Right atrium auricular region (tissue), 2 donors: ENCODE measurements at places on chromosomes 3 and 15. TPM values are rescaled to one million over a fixed set of nuclear protein-coding genes. Genes with fewer than 3 reads are reported as not detected.

The MOBP gene
- 0.20 TPM for total RNA-seq

GRCh38 chr3:172919297-172919683 lies 168.8 kb downstream of the ECT2 start:
- H3K27ac ChIP-seq: no peak overlapping the region
- no peak for DNase-seq
- no peaks in the 10 kb centered on the region for H3K27me3 ChIP-seq
- H3K4me1 ChIP-seq: no peaks in the 10 kb centered on the region
- H3K36me3 ChIP-seq: no peaks in the 10 kb centered on the region

GRCh38 chr3:61821823-61822251 lies 260.5 kb downstream of the PTPRG start:
- H3K36me3 ChIP-seq: no peaks in the 10 kb centered on the region
- H3K27ac ChIP-seq: peak overlapping the region; percentile 32
- DNase-seq: no peak
- H3K4me1 ChIP-seq: no peaks in the 10 kb centered on the region
- no peak overlapping the region for H3K4me3 ChIP-seq
- no peaks in the 10 kb centered on the region for H3K27me3 ChIP-seq

DNA sequence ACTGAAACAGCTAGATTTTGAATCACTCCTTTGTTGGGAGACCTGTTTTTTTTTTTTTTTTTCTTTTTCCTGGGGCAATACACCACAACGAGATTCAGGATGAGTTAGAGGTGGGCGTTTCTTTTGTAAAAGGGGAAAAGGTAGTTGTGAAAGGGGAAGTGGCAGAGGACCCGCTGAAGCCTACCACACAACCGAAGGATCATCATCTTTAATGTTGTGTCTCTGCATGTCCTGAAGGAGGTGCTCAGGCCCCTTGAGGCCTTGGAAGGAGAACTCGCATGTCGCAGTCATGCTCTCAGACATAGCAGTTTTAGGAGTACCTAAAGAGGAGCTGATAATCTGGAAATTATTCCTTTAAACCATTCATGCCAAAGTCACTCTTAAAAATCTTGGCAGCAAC lies 137.9 kb upstream of the LRIG1 start:
- no peaks in the 10 kb centered on the region for H3K27me3 ChIP-seq
- no peak overlapping the region for H3K4me3 ChIP-seq
- DNase-seq: no peak

DNA sequence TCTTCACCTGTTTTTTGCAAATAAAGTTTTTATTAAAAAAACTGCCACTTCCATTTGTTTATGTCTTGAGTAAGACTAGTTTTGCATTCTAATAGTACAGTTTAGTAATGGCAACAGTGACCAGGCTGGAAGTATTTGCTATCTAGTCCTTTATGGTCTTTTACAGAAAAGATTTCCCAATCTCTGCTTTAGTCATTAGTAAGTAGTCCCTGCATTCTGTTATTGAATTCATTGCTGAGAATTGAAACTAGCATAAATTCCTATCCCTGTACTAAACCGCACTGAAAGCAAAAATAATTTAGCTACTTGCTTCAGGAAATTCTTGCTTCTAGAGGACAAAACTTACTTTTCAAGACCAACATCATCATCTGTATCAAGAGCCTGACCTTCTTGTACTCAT lies 46.2 kb downstream of the CNTN6 start:
- no peaks in the 10 kb centered on the region for H3K36me3 ChIP-seq
- no peak overlapping the region for H3K27ac ChIP-seq
- H3K4me1 ChIP-seq: no peaks in the 10 kb centered on the region

DNA sequence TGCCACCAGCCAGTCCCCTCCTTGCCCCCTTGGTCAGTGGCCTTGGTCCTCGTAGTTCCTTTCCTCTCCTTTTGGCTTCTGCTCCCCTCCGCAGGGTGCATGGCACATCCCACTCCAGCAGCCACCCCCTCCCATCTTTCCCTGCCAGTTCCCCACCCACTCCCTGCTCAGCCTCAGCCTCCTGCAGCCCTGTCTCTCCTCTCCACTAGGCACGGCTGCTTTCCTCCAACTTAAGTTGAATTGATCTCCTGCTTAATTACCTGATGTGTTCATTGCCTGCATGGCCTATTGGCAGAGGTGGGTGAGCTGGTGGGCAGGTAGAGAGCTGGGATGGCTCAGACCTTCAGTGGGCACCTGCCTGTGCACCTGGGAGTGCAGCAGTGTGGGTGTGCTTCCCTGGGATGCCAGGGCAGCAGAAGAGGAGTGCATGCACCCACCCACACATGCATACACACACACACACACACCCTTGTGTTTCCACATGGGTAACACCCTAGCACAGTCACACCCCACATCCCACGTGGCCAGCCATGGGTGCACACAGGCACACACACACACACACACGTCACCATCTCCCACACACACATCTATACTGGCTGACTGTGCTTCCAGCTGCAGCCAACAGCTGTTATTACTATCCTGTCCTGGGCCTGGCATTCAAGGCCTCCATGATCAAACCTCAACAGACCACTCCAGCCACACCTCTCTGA lies 30.9 kb downstream of the C3orf18 start:
- no peak overlapping the region for H3K27ac ChIP-seq
- no peaks in the 10 kb centered on the region for H3K4me1 ChIP-seq
- no peaks in the 10 kb centered on the region for H3K27me3 ChIP-seq
- no peak overlapping the region for H3K4me3 ChIP-seq
